Gastrocnemius medialis (tissue), 4 donors: ENCODE measurements at places on chromosomes 6 and 20. TPM values are rescaled to one million over a fixed set of nuclear protein-coding genes. Genes with fewer than 3 reads are reported as not detected.

DNA sequence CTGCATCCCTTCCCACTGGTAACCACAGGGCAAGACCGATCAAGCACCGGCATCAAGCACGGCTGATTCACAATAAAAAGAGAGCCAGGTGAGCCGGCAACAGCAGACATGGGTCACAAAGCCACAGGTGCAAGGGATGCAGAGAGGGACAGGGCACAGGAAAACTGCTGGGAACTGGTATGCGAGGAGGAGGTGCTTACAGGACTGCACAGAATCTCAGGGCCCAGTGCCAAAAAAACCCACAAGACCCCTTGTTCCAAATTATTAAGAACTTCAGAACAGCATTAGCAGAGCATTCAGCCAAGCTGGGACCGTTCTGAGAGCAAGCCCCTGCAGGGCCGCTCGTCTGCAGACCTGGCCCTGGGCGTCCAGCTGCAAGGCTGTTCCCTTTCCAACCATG lies 35.4 kb downstream of the BFSP1 start:
- no peak for DNase-seq

GRCh38 chr20:51026269-51026668 lies 3.4 kb upstream of the KCNG1 start:
- DNase-seq, result no peak

- DNase-seq, result no peak
Observed at GRCh38 chr6:100612094-100612493, 147.4 kb upstream of the SIM1 start.

GRCh38 chr20:45339799-45340198 lies 8.4 kb downstream of the SDC4 start:
- DNase-seq, result no peak

DNA sequence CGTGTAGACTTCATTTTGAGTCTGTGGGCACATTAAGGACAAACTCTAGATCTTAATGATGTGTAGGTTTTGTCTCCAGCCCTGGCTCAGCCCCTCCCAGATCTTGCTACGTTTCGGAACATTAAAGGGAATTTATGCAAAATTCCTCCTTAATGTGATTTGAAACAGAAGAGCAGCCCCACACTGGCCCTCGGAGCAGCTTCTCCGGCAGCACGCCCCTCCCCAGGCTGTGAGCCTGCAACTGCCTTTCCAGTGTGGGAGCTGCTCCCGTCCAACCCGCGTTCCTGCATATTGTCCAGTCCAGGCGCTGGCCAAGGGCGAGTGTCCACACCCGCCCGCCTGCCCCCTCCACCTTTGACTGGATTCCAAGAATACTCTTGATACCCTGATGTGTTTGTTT lies 257.2 kb downstream of the TAF4 start:
- no peak for DNase-seq

Gene EEF1E1
- 39.9 TPM for total RNA-seq

DNA sequence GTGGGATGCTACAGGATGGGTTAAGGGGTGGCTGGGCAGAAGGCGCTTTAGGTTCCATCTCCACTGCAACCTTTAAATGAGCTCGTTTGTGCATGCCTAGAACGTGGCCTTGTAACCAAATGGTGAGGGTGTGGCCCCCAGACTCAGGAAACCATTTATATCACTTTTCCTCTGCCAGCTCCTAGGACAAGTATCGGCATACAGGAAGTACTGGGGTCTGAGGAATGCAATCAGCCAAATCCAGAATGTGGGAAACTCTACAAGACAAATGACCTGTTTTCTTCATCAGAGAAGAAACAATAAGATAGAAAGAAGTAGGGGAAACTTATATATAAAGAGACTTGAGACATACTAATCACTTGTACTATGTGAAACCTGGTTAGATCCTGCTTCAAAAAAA lies 21.2 kb downstream of the AK9 start:
- DNase-seq, result no peak

Gene CCDC170
- total RNA-seq, result not detected
